ENCODE measurements at places on chromosomes 7 and 10.
A peak's percentile ranks its signal among the peaks of the same experiment; 100 is the strongest.

DNA sequence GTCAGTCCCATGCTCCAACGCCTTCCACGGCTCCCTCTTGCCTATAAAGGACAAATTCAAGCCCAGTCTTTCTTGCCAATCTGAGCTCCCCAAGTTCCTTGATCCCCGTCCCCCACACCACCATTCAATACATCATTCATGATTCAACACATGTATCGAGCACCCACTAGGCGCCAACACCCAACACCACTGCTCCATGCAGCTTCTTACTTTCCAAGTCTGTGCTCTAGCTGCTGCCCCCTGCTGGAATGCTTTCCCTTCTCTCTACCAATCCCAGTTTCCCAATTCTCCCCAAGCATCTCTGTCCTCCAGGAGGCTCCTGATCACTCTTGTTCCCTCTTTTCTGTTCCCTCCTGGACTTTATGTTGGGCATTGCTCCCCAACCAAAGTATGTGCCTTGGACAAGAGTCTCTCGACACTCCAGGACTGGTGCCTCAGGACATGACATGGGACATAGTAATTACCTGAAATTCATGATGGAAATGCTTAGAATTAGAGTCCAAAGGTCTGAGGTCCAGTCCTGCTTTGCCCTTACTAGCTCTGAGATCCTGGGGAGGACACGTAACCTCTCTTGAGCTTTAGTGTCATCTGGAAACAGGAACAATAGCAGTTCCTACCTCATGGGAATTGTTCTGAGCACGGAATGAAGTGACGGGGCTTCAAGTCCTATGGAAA, 172.7 kb downstream of the NEURL1 start:
- no peak for DNase-seq

DNA sequence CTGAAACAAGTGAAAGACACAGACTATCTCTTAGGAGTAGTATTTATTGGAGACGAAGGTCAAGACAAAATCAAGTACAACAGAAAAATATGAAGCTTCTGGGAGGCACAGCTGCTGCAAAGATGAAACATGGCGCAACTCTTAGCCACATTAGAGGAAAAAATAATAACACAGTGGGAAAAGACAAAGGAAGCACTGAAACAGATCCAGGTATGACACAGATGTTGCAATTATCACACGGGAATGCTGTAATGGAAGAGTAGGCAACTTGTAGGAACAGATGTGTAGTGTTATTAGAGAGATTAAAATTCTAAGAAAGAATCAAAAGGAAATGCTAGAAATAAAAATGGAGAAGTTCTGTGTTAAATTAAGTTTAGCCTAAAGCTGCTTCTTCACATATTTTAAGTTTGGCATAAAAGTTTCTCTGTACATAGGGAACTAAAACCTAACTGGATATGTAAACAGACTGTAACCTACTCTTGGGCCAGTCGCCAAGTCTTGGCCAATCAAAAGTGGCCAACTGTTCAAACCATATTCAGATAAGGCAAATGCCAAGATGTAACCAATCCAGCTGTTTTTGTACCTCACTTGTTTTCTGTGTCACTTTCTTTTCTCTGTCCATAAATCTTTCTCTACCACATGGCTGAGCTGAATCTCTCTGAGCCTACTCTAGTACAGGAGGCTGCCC, 1132.0 kb upstream of the LRRTM3 start:
- no peak for DNase-seq

- DNase-seq: no peak
Measured at GRCh38 chr7:3041986-3042675, 1.5 kb downstream of the CARD11 start.

DNA sequence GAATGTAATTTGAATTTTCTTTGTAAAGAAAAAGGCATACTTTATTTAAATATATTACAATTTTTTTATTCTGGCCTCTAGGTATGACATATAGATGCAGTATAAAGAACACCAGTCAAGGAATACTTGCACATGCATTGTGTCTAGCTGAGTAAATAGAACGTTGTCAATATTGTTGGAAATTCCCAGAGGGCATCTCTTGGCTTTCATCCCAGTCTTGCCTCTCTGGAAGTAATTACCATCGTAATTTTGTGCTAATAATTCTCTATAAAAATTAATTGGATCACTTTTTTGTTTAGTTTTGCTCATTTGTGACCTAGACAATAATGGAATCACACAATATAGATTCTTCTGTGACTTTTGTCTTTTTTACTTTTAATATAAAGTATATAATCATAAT, 1052.3 kb upstream of the CELF2 start:
- no peak for DNase-seq

DNA sequence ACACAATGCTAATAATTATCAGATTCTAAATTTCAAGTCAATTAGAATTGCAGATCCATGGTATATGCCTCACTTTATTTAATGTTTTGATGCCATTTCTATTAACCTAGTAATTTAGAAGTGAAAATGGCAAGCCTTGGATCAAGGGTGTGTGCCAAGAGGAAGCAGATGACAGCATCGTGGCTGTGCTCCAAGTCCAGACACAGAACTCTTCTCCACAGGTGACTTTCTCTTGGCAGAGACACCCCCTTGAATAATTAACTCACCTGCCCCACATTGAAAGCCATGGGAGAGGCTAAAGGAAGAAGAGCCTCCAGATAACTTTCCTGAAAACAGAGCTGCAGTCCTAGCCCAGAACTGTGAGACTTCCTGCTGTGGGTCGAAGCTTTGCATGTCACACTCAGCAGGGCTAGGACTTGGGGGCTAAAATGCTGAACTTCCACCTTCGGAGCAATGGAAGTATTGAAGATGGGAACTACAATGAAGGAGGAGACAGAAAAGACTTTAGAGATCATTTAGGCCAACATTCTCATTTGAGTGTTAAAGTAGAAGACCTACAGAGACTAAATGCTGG, 996 bp upstream of the C10orf90 start:
- DNase-seq: no peak

DNA sequence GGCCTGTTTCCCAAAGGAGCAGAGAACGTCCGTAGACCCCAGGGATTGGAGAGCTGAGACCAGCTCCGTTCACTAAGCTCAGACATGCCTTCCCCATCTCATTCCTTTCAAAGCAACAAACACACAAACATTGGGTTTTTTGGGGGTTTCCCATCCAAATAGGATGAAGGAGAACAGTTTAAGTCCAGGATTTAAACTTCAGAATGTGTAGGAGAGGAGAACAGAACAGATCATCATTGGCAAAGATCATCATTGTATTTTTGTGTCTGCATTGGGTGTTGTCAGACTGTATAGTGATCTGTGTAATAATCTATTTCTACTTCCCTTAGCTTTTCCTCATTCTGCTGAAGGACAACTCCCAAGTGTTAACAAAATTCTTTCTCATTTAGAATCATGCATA, 177.9 kb downstream of the FANK1 start:
- DNase-seq: no peak

DNA sequence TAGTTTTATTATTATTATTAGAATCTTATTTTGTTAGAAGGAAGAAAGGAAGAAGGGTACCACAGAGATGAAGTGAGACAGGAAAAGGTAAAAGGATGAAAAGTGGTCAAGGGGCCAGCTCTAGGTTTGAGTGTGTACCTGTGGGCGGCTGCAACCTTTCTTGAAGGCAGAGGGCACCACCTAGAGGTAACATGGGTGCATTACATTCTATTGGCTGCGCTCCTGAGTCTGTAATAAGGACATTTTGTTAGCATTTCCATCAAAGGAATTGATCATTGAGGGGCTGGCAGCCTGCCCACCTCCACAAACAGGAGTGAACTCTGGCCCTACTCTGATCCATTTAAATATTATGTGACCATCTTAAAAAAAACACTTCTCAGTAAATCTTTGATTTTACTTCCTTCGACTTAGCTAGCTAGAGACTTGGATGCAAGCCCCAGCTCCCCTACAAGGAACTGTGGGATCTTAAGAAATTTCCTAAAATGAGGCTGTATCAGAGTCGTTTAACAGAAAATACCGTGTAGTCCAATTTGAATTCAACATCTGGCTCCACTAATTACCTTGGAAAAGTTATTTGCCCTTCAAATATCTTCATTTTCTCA, 610.4 kb downstream of the IPMK start:
- peak; percentile 55 for DNase-seq

- no peak for DNase-seq
Measured at GRCh38 chr10:5999440-6000165, 22.3 kb upstream of the IL15RA start.

DNA sequence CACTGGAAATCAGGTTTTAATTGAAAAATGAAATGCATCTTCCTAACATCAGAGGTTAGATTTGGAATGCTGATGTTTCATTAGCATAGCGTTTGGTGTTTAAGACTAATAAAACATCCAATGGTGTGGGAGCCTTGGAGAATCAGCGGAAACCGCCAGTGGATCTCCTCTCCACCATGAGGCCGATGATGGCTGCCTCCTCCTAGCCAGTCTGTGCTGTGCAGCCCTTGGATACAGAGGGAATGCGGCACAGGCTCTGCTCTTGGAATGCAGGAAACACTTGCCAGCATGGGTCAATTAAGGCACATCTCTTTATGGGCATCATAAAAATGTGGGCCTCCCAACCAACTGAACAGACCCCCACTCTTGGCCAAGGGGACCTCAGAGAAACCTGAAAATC, 259.9 kb downstream of the GLRX3 start:
- no peak for DNase-seq

- no peak for DNase-seq
Measured at GRCh38 chr10:114719311-114719710, 61.2 kb upstream of the ABLIM1 start.

GRCh38 chr10:10803278-10803677, 214.4 kb upstream of the CELF2 start:
- no peak for DNase-seq

- DNase-seq: no peak
Measured at GRCh38 chr10:49398000-49398861, 2.3 kb upstream of the DRGX start.

DNA sequence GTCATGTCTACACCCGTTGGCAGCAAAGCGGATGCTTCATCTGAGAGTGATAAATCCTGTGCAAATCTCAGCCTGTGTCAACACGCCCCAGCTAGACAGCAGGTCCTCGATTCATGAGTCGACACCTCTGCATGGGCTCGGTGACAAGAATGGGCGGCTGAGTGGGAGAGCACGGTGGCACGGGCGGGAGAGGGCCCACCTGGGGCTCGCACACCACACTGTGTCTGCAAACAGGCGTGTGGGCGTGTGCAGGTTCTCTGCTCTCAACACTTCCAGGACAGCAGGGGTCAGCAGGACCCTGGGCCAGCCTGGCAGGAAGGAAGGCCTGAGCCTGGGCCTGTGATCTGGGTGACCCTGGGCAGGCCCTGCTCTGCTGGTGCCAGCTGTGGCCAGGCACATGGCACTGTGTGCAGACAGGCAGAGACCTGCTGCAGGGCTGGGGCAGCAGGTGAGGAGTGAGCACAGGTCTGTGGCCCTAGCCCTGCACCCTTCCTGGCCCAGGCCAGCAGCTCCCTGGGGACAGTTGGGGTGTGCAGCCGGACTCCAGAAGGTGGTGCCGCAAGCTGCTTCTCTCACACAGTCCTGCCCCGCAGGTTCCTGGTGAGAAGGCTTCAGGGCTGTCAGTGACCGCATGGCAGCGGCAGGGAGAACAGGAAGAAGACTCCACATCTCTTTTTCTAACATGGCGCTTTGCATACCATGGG, 216.4 kb downstream of the ELFN1 start:
- no peak for DNase-seq

DNA sequence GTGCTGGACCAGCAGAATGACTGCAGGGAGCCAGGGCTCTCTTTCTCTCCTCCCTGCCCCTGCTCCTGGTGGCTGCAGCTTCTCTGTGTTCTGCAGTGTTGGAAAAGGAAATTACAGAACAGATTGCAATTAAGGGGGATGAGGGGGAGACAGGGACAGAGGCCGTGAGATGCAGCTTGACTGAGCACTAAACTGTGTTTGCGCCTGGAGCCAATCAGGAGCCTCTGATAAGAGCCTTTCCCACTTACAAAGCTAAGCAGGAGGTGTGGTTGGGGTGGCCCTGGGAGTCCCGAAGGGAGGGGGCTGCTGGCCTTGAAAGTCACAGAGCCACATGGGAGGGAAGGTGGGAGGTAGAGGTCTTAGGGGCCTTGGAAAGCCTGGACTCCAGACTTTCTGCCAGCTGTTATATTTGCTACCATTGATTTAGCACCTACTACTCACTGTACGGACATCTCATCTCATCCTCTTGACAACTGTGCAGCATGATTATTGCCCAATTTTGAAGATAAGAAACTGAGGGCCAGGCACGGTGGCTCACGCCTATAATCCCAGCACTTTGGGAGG, 26.7 kb downstream of the TRIM8 start:
- no peak for DNase-seq
